ENCODE measurements at places on chromosomes 11 and 22.

- DNase-seq: no peak
These were observed 72.1 kb upstream of the ARFGAP3 start for GRCh38 chr22:42928969-42929837.

- peak; percentile 83 for DNase-seq
These were observed 1.2 kb upstream of the TYMP start for GRCh38 chr22:50530877-50531545.

- DNase-seq: no peak
These were observed 38.3 kb upstream of the CEP295 start for GRCh38 chr11:93623179-93623578.

- DNase-seq: no peak
These were observed 190.7 kb downstream of the UVRAG start for GRCh38 chr11:76005756-76006155.

DNA sequence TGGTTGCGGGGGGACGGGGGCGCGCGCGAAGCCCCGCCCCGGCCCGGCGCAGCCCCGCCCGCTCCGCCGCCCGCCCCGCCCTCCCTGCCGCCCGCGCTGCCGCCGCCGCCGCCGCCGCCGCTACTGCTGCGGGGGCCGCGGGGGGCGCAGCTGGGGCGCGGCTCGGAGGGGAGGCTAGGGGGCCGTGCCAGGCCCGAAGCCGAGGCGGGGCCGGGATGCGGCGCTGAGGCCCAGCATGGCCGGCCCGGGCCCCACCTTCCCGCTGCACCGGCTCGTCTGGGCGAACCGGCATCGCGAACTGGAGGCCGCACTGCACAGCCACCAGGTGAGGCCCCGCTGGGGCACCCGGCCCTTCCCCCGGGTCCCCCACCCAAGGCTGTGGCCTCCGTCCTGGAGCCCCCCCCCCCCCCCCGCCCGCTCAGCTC, at the start of gene ANKRD13D:
Gene ANKRD13D, plus strand, starts transcription at position 78 of the 425 bp plus-strand sequence. Its CDS starts 158 bp downstream, at position 236.
- DNase-seq: no peak

GRCh38 chr22:46547883-46548244, 10.4 kb upstream of the CELSR1 start:
- no peak for DNase-seq

DNA sequence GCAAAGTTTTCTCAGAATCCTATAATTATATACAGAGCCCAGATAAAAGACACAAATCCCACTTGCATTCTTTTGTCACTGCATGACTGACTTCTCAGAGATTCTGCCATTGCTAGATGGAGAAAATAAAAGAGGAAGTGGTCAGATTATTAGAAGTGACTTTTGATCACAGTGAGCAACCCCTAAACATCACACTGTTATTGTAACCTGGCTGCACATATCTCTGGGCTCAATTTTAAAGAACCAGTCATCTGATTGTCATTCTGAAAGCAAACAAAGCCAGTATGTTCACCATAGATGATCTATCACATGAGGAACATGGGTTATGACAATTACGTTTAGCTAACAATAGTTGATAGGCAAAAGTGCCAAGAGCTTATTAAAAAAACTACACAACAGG, 47.8 kb downstream of the COPB1 start:
- no peak for DNase-seq

DNA sequence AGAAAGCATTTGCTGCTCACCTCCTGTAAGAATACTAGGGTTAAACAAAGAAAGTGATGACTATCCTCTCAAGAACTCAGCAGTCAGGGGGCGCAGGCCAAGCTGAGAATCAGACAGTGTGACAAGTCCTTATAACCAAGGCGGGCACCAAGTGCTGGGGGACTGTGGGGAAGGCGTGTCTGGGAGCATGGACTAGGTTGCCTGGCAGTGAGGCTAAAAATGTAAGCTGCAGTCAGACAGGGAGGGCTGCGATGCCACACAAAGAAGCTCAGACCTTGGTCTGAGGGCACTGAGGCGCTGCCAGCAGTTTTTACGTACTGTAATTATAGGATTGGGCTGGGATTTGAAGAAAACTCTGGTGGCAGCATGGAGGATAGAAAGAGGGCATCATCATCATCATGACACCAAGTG, 73.7 kb downstream of the FLI1 start:
- DNase-seq: no peak

DNA sequence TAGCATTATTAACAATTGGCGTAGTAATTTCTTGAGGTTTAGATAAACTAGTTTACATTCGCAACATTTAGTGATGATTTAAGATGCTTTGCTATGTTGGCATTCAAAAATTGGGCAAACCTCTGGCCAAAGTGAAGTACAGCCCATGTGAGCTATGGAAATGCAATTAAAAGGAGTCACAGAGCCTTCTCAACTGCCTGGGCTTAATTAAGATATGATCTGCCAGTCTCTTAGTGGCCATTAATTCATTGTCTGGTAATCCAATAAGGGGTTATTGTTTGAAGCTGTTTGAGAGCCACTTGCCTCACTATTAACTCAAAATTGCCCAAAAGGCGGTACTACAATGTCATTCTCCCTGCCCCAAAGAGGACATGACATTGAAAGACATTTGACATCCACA, 608.9 kb downstream of the NTM start:
- no peak for DNase-seq

DNA sequence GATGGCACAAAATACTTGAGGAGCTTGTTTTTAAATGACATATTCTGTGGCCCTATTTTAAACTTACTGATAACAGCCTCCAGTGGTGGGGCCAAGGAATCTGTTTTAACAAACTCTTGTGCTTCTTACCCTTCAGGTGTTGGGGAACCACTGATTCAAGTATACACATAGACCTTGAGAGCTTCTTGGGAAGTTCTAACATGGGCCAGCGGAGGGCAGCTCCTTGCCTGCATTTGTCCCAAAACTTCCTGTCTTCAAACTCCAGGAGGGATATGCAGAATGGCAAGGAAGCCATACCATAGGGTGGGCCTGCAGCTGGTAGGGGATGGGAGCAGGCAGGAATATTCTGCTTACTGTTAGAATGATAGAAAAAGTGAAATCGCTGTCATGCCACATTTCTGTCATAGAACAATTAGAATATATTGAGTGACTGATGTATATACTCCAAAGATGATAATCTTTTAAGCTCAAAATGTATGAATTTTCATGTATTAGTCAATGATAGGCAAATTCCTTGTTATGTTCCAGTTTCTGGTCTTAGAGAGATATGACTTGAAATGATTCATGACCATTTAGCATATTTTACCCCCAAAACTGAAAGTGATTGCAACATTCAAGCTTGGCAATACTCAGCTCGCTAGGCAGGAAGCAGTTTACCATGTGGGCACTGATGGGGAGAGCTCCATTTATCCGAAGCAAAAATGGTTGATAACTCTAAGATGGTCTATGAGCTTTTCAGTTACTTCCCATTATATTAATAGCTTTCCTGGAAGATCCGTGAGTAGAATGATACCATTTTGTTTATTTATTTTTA, 9.2 kb downstream of the EXT2 start:
- DNase-seq: no peak
